ENCODE measurements at places on chromosomes 3 and 15. TPM values are rescaled to one million over a fixed set of nuclear protein-coding genes. Genes with fewer than 3 reads are reported as not detected.

GRCh38 chr15:39884351-39884750 is 35.7 kb downstream of the GPR176 start:
- H3K36me3 ChIP-seq, result 0 out of 2 replicates have a peak, but pooled peaks cover 5% of the 10 kb centered on the region
- peaks cover 40% of the 10 kb centered on the region for H3K4me1 ChIP-seq
- no peak overlapping the region for H3K4me3 ChIP-seq
- no peaks in the 10 kb centered on the region for H3K27me3 ChIP-seq

The BLM gene
- 45.6 TPM for total RNA-seq

DNA sequence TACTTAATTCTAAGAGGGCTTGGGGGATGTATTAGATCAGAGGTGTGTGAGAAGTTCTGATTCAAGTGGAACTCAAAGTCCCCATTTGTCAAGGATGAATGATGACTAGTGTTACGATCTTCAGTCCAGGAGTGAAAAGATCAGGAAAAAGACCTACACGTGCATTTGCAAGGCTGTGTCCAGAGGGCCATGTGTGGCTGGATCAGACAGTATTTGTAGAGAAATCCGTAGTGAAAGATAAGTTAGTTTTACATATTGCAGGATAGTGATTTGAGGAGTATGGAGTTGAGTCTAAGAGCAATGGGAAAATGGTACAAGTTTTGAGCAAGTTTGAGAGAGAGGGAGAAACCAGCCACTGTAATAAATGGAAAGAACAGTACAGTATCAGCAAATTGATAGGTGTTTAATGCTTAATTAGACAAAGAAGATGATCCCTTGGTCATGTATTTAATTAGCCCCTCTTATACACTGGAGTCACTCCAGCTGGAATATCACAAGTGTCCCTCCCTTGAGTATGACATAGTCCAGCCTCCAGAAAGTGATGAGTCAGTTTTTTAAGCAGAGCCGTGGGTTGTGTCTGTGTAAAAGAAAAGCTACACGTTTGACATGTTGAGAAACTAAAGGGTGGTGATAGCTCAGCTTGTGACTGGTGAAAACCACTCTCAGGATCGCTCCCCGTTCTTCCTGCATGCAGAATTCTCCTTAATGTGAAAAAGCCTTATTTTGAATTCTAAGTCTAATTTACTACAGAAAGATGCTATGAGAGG is 348.8 kb downstream of the ROBO1 start:
- no peaks in the 10 kb centered on the region for H3K4me1 ChIP-seq
- DNase-seq, result no peak
- H3K4me3 ChIP-seq, result no peak overlapping the region
- H3K27me3 ChIP-seq, result no peaks in the 10 kb centered on the region
- H3K27ac ChIP-seq, result no peak overlapping the region

The CLPX gene
- total RNA-seq, result 53.6 TPM

DNA sequence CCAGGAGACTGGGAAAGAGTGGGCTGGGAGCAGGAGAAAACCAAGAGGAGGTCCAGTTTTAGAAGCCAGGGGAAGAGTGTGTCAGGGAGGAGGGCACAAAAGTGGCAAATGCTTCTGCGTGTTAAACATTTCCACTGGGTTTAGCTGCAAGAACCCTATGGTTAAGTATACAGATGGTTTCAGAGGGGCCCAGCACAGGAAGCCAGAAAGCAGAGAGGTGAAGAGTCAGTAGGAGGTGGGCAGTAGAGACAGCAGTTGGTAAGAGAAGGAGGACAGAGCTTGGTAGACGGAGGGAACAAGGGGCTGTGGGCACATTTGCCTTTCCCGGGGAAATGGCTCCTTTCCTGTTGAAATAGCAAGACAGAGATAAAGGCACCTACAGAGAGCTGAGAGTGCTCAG is 133.8 kb downstream of the EPHB1 start:
- DNase-seq, result no peak
- no peaks in the 10 kb centered on the region for H3K27me3 ChIP-seq
- peaks cover 13% of the 10 kb centered on the region for H3K4me1 ChIP-seq
- H3K36me3 ChIP-seq, result no peaks in the 10 kb centered on the region
- no peak overlapping the region for H3K4me3 ChIP-seq

Measured in H1 (cell line).